ENCODE measurements at places on chromosomes 5 and 9.

DNA sequence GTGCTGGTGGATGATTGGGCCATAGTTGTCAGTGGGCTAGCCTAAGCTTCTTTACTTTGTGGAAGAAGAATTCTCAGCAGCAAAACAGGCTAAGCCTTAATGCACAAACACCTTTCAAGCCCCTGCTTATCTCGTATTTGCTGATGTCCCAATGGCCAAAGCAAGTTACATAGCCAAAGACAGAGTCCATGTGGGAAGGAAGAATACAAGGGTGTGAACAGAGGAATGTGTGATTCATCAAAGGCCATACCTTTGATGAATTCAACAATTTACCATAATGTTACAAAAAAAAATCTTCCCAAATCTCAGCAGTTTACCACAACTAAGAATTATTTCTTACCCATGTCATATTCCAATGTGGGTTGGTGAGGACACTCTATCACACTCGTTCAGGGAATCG, 1.2 kb upstream of the YTHDC2 start:
- DNase-seq: no peak

DNA sequence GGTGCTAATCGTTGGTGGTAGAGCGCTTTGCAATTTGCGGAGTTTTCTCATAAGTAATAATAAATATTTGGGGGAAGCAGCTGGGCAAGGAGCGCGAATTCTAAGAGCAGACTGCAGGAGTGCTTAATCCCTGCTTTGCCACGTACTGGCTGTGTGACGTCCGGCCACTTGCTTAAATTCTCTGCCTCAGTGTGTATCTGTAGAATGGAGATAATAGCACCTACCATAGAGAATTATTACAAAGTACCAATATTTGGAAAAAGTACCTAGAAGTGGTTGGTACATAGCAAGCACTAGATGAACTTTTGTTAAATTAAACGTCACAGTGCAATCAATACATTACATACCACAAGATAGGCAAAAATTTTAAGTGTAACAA, 598 bp upstream of the TMED7 start:
- DNase-seq: no peak

- DNase-seq: no peak
These were observed 1063.3 kb upstream of the WWC1 start for GRCh38 chr5:167228134-167228533.

DNA sequence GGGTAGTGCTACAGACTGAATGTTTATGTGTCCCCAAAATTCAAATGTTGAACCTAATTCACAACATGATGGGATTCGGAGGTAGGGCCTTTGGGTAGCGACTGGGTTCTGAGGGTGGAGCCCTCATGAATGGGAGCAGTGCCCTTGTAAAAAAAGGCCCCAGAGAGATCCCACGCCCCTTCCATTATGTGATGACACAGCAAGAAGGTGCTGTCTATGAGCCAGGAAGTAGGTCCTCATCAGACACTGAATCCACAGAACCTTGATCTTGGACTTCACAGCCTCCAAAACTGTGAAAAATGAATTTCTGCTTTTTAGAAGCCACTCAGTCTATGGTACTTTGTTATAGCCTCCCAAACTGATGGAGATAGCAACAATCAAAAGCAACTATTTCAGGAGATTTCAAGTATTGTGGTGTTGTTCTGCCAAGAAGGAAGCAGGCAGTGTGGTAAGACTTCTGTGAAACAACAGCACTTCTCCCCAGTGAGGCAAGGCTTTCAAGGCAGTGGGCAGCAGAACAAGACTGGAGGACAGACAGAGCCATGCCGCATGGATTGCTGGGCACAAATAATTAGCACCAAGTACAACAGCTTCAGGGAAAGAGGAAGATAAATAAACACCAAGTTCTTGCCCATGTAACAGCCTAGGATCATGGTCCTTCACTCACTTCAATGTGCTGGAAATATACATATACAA, 76.1 kb downstream of the OR2K2 start:
- no peak for DNase-seq

GRCh38 chr5:15526413-15526812, 26.4 kb downstream of the FBXL7 start:
- DNase-seq: no peak

GRCh38 chr9:120916991-120917880, 9.4 kb downstream of the TRAF1 start:
- DNase-seq: no peak

DNA sequence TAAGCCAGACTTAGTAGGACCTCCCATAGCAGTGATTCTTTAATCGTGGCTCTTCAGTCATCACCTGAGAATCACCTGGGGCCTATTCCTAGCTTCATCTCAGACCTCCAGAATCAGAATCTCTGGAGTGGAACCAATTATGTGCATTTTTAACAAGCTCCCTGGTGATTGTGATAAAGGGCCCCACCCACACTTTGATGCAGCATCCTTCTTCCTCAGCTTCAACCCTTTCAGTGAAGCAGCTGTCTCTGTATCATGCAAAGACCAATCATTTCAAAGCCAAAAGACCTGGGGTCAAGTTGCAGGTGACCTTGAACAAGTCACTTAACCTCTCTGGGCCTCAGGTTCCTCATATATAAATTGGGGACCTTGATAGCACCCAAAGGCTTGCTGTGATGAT, 17.1 kb downstream of the FBXO10 start:
- no peak for DNase-seq

- DNase-seq: no peak
These were observed 123.3 kb downstream of the TLR4 start for GRCh38 chr9:117827456-117827855.

DNA sequence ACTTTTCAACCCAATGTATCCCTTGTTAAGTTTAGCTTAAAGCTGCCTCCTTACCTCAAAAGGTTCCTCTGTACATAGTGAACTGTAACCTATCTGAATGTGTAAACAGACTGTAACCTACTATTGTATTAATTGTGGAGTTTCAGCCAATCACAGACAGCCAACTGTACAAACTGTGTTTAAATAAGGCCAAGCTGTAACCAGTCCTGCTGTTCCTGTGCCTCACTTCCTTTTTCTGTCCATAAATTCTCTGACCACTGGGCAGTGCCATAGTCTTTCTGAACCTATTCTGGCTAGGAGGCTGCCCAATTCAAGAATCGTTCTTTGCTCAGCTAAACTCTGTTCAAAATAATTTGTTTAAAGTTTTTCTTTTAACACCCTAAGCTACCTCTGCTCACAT, 74.7 kb upstream of the DAPK1 start:
- no peak for DNase-seq

GRCh38 chr5:83714810-83715209, 5.8 kb downstream of the HAPLN1 start:
- no peak for DNase-seq

- no peak for DNase-seq
These were observed 202.2 kb downstream of the NFIB start for GRCh38 chr9:14111696-14112095.

GRCh38 chr5:61416010-61416409, 84.0 kb downstream of the ZSWIM6 start:
- no peak for DNase-seq

GRCh38 chr9:20579524-20580314, 42.6 kb downstream of the MLLT3 start:
- no peak for DNase-seq

GRCh38 chr5:147508711-147509040, 1.2 kb downstream of the DPYSL3 start:
- DNase-seq: no peak

DNA sequence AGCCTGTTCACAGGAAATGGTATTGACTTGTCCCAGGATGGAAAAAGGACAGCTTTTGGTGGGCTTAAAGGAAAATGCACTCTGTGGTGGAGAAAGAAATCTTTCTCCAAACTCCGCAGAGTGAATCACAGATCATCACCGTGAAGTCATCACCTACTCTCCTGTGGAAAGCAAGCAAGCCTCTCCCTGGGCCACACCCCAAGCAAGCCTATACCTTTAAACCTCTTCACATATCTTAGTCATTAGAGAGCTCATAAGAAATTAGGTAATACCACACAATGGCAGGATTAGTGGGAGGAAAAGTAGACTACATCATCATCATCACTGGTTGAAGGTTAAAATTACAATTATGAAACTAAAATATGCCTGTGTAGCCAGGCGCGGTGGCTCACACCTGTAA, 23.2 kb downstream of the TLE1 start:
- no peak for DNase-seq

DNA sequence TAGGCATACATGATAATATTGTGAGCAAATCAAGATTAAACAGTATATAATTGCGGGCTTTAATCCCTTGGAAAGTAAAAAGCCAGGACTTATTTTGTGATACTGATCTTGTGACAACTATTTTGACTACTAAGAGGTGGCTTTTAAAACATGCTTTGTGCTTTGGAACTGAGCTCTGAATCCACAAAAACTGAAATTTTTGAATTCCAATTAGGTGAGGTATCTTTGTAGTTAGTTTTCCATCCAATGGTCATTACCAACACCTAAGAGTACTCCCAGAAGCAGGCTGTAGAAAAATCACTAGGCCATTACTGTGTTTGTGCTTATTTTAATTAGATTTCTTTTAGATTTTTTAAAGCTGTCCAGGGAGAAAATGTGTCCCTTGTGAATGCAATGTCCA, 559.5 kb upstream of the WWC1 start:
- no peak for DNase-seq

DNA sequence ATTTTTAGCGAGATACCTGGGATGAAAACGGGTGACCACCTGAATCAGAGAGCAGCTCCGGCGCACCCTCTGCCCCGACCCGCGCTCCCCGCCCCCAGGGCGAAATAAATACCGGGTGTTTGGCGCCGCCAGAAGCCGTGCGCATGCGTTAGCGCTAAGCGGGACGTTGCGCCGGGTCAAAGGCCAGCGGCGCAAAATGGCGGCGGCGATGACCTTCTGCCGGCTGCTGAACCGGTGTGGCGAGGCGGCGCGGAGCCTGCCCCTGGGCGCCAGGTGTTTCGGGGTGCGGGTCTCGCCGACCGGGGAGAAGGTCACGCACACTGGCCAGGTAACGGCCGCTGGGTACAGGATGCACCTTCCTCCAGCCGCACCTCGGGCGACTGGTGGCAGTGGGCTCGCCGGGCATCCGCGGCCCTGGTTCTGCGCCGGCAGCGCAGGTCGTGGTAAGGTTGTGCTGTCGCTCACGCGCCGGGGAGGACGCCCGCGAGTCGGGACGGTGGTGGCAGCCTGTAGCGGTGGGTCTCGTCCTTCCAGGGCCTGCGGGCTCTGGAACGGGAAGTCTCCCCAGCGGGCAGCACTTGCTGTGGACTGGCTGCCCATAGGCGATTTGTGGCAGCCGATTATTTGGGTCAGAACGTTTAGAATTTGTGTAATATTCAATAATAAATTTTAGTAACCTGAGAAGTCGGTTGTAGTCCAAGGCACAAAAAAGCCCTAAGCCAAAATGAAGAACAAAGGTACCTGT, at the start of gene NDUFS6:
Gene NDUFS6, plus strand, starts transcription at position 186 of the 745 bp plus-strand sequence. Its CDS starts 11 bp downstream, at position 197.
- no peak for DNase-seq

GRCh38 chr9:89183146-89183545, 4.5 kb upstream of the SHC3 start:
- no peak for DNase-seq

- DNase-seq: no peak
These were observed 5.3 kb downstream of the RALGDS start for GRCh38 chr9:133115604-133116345.

GRCh38 chr5:149694007-149694406, 36.1 kb upstream of the PPARGC1B start:
- no peak for DNase-seq

DNA sequence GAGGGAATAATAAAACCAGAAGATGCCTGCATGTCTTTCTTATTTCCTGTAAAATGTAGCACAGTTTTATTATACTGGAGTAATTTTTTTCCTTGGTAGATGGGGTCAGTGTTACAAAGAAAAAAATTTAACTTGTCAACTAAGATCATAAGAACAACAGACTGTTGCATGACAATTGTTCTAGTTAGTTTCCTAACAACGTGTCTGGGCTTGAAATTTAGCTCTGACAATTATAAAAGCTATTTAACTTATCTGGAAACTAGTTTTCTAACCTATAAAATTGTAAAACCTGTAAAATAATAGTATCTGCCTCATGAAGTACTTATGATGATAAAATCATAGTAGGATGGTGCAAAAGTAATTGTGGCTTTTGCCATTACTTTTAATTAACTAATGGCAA, 4.9 kb downstream of the SHOC1 start:
- no peak for DNase-seq

GRCh38 chr5:113117543-113118115, 141.0 kb downstream of the DCP2 start:
- DNase-seq: no peak

- no peak for DNase-seq
These were observed 2.9 kb upstream of the CAMSAP1 start for GRCh38 chr9:135910216-135910615.

DNA sequence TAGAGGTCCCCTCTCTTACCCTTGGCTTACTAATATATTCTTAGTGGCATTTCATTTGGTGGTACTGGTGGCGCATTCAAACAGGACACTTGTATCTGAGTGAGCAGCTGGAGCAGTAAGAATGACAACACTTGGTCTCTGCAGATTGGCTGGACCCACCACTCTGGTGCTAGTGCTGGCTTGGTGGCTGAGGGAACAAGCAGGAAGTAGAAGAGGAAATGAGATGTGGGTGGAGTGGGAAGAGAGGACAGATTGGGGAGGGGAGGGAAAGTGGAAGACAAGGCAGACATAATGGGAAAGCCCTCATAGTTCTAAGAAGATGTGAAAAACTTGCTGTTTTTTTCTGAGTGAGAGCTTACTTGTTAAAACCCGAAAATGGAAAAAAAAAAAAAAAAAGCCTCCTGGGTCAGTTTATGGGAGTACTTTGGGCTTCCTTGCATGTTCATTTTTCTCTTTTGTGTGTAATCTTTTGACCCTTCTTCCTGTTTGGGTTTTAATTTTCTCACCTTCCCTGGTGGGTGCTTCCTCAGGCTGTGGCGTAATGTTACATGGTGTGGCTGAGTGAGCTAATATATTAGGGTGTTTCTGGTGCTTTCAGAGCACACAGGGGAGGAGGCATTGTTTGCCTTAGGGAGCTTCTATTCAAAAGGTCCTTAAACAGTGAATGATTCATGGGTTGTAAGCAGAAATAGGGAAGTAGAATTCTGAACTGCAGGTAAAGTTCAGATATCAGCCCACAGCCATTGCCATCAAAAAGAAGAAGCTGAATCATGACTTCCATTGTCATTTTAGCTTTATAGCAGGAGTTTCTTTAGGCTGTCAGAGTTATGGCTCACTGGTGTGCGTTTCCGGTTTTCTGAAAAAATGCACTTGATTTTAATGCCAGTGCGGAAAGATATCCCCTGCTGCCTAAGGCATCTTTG, 52.3 kb downstream of the TLE4 start:
- no peak for DNase-seq

GRCh38 chr5:103114440-103114839, 5.5 kb downstream of the GIN1 start:
- DNase-seq: no peak

DNA sequence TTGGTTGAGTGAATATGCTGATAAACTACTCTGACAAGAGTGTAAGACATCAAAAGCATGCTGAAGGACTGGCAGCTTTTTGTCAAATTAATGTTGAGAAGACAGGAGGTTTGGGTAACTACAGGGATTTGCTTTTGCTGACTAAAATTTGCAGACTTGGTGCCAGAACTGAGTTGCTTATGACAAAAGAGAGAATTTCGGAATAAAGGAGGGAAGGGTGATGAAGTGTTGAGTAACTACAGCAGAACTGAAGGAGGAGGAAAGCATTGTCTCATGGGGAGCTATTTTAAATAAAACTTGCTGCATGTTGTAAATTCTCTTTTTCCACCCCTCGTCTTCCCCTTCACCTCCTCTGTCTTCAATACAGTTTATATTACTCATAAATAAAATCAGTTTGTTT, 296.1 kb downstream of the YTHDC2 start:
- DNase-seq: no peak

Data from GOT3 (cell line).